ENCODE measurements at places on chromosomes 5 and 9.

DNA sequence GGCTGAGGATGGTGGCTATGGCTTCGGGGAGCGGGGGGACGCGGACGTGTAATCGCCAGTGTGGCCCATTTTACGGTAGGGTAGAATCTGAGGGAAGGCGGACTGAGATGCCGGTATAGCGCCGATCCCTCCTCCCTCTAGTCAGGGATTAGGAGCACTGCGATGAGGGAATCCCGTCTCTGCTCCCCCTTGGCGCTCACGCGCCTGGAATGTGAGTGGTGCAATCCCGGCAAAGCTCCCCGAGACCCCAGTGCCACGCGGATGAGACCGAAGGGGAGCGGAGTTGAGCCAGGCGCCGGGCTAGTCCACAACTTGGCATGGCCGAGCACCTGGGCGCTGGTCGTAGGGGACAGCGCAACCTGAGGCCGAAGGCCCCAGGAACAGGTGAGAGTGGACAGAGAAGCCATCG lies 2.2 kb downstream of the NPR3 start:
- no peak for DNase-seq

GRCh38 chr9:84490842-84491325 lies 150.3 kb upstream of the SLC28A3 start:
- DNase-seq: no peak

DNA sequence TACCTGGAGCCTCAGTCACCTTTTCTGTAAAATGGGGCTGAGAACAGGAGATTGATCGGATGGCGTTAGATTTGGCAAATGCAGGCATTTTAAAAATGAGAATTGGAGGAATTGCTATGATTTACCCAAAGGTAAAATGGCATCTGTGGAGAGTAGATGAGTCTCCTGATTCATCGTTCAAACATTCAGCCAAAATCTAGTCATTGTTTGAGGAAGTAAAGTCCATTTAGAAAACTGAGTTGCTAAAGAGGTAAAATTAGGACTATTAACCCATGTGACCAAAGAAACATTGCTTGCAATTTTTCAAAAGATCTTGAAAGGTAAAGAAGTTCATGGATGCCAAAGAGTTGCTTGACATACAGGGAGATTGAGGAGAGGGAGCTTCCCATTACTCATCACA lies 69.7 kb downstream of the ZNF462 start:
- no peak for DNase-seq

DNA sequence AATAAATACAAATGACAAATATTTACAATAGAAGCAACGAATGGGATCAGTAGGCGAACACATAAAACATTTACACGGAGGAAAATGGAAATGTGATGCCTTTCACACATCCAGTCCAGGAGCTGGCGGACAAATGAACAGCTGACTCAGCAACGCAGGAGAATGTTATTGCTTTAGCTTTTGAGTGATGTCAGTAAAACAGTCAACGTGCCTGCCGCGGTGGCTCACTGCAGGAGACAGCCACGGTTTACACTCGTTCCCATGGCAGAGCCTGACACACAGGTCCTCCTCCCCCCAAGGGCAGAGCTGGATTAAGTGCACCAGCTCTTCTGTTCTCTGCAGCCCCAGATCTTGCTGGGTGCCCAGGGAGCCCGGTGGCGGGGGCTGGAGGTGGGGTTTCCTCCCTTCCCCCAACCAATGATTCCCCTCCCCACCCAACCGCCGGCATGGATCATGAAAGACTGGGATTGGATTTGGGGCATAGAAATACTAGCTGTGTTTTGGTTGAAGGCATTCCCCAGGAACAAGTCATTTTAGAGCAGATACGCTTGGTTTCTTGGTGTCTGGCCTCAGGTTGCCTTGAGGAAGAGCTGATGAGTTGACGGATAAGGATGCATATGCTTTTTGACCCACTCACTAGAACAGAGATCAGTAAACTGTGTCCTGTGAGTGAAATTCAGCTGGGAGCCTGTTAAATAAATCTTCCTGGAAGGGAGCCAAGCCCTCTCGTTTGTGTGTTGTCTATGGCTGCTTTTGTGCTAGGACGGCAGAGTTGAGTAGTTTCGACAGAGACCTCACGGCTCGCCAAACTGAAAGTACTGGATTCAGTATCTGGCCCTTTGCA lies 12.5 kb downstream of the STC2 start:
- no peak for DNase-seq

DNA sequence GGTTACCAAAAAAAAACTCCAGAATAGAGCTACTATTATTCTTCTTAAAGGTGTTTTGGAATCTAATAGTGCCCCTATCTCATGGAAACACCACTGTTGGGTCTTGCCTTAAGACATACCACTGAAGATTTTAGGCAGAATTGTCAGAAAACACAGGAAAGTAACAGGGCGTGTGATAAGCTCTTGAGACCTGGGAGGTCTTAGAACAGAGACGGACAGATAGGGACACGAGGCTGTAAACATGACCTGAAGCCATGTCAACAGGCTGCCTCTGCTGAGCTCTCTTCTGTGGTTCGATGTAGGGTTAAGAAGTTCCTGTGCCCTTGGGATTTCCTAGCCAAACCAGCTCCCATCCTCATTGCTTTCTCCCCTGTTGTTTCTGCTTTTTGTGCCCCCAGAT lies 69.3 kb downstream of the CTSL start:
- DNase-seq: no peak

DNA sequence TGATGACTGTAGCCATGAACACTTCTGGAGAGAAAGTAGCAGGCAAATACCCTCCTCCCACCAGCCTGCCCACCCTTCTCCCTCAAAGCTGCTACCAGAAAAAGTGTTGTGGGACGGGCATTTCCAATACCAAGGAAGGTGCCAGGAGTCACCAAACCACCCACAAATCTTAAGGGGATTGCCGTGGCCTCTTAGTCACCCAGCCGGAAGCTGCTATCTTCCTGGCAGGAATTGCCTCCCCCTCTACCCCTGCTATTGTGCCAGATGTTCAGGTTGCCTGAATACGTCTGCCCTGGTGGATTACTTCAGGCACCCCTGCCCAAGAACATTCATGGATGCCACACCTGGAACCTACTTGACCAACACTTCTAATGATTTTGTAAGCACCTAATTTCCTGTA lies 156.1 kb downstream of the TTC39B start:
- DNase-seq: no peak

- DNase-seq: no peak
These were observed 36.3 kb upstream of the LRRTM2 start for GRCh38 chr5:138911441-138911840.

DNA sequence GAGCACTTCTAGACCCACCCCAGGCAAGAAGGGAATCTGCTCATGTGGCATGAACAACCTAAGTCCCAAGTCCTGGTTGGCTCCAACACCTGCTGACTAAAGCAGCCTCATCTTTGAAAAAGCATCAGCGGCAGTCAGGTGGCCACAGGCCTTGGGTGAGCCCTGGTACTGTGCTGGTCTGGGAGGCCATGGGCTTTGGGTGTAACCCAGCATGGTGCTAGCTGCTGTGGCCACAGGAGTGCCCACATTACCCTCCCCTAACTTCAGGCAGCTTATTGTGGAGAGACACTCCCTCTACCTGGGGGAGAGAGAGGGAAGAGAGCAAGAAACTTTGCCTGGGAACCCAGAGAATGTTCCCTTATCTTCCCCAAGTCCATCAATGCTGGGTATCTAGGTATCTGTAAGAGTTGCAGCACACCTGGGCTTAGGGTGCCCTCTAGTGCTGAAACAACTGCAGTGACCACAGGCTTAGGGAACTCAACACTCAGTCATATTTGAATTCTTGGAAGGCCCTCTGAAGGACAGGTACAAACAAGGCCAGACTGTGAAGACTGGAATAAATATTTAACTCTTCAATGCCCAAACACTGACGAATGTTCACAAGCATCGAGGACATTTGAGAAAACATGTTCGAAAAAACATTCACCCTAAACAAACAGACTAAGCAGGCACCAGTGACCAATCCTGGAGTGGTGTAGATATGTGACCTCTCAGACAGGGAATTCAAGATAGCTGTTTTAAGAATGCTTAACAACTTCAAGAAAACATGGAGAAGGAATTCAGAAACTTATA lies 69.9 kb upstream of the OR2K2 start:
- no peak for DNase-seq

GRCh38 chr5:82720213-82721086 lies 356.7 kb downstream of the TMEM167A start:
- no peak for DNase-seq

DNA sequence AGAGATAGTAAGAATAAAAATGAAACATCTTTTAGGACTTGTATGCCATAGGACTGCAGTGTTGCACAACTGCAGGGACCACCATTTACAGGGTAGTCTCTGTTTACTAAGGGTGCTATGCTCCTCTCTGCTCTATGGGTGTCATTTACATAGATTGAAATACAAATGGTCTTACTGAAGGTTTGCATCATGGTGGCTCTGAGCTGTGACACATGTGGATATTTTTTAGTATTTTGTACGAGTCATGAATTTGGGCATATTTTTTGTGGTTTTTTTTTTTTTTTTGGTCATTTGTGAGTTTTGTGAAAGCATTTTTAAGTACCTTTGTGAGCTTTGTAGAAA lies 47.4 kb downstream of the CSNK1G3 start:
- no peak for DNase-seq

DNA sequence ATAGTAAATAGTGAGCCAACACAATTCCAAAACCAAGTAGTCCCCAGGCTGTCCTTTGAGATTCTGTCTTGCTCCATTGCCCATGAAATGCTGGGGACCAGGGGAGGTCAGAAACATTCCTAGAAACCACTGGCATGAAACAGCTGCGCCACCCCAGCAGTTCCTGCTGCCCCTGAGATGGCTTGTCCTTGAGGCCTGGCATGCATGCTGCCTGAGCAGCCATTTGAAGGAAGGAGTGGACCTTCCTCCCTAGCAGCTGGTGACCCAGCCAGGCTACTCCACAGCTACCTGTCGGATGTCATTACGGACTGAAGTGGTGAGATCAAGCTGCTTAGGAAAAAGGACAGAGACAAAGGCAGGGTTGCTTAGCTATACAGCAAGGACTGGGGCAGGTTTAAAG lies 260.6 kb downstream of the DENND1A start:
- DNase-seq: no peak

DNA sequence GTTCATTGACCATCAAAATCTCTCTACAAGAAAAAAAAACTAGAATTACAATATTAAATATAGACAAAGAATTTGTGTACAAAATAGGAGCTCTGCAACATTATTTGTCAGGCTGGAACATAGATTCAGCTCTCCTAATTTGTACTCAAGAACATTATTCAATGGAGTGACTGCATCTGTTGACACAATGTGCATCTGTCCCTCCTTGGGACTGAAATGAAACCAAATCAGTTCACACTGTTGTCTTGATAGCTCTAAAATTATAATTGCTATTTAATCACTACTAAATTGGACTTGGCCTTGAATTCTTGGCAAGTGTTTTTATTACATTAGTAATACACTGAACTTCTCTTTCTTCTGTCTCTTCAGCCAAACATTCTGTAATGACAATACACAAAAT lies 47.7 kb downstream of the FTMT start:
- DNase-seq: no peak

DNA sequence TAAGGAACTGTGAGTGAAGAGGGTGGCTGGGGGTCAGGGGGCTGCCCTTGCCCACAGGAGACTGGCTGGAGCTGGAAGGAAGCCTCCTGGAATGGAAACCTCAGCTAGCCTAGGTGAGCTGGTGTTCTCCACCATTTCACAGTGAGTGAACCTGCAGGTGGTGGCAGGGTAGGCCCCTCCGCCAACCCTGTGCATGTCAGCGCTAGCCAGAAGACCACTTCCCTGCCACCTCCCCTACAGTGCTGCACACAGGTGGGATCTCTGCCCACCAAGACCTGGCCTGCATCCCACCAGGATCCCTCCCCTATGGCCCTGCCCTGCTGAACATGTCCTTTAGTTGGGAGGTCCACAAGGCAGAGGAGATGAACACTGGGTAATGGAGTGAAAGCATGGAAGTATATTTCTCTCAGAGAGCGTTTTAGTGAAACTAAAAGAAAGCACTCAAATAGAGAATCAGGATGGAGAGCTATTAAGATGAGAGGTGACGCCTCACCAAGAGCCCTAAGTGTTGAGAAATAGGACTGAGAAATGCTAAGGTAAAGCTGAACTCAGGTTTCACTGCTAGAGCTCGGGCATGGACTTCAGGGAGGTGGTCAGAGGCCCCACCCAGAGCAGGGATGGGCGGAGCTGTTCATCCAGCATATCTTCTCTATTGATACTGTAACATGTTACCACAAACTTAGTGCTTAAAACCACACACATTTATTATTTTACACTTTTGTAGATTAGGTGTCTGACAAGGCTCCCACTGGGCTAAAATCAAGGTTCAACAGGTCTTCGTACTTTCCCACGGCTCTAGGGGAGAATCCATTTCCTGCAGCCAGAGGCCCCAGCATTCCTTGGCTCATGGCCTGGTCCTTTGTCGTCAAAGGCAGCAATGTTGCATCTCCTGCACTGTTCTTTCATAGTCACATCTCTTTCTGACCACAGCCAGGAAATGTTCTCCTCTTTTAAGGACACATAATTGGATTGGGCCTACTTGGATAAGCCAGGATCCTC lies 83.2 kb downstream of the DIRAS2 start:
- DNase-seq: no peak

DNA sequence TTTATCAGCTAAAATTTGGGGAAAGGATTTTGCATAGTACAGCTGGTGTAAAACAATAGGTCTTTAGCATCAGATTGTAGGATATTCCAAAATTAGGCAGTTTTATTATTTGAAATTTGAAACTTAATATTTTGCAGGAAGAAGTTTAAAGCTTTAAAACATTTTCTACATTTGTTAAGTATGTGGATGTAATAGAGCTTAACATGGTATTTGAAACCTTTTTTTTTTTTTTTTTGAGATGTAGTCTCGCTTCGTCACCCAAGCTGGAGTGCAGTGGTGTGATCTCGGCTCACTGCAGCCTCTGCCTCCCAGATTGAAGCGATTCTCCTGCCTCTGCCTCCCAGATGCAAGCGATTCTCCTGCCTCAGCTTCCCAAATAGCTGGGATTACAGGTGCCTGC lies 2.9 kb downstream of the DENND4C start:
- no peak for DNase-seq

- no peak for DNase-seq
These were observed 7.0 kb upstream of the GBGT1 start for GRCh38 chr9:133170716-133171115.

DNA sequence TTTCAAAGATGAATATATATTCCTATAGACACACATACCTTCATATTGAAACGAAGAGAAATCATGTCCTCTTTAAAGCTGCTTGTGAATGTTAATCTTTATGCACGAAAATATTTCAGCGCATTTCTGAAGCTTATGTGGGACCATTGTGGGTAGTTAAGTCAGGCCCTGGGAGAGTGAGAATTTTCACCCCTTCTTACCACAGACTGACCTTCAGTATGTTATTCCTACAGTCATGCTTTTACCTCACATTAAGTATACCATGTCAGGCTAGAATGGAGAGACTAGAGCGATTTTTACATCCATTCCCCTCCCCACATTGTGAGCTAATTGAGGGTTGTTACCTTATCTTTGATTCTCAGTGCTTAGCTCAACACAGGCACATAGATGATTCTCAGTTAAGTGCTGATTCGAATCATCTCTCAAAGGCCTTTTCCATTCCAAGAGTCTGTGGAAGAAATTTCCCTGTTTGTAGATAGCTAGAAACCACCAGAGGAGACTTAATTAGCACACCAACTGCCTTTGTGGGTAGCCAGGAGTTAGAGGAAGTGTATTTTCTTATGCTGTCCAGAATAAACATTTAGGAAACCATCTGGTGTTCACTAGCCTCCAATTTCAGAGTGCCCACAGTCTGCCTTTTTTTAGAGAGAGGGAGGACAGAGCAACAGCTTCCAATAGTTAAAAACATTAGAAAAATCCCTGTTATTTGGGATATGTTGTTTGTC lies 110.5 kb downstream of the MEGF10 start:
- no peak for DNase-seq

- no peak for DNase-seq
These were observed 360.9 kb downstream of the KDM4C start for GRCh38 chr9:7118633-7119032.
